ENCODE measurements at places on chromosomes 5 and 9.

- H3K27ac ChIP-seq: no peak overlapping the region
- H3K4me1 ChIP-seq: no peaks in the 10 kb centered on the region
- H3K36me3 ChIP-seq: no peaks in the 10 kb centered on the region
- DNase-seq: no peak
Measured at GRCh38 chr5:23448627-23449026, 58.8 kb upstream of the PRDM9 start.

GRCh38 chr5:109413458-109413857 lies 3.7 kb upstream of the PJA2 start:
- DNase-seq: no peak
- no peak overlapping the region for H3K4me3 ChIP-seq
- H3K27ac ChIP-seq: no peak overlapping the region
- H3K27me3 ChIP-seq: no peaks in the 10 kb centered on the region
- peaks cover 13% of the 10 kb centered on the region for H3K4me1 ChIP-seq

- H3K27ac ChIP-seq: no peak overlapping the region
- DNase-seq: no peak
- no peaks in the 10 kb centered on the region for H3K36me3 ChIP-seq
- H3K27me3 ChIP-seq: no peaks in the 10 kb centered on the region
Measured at GRCh38 chr9:75150512-75150911, 62.2 kb downstream of the OSTF1 start.

DNA sequence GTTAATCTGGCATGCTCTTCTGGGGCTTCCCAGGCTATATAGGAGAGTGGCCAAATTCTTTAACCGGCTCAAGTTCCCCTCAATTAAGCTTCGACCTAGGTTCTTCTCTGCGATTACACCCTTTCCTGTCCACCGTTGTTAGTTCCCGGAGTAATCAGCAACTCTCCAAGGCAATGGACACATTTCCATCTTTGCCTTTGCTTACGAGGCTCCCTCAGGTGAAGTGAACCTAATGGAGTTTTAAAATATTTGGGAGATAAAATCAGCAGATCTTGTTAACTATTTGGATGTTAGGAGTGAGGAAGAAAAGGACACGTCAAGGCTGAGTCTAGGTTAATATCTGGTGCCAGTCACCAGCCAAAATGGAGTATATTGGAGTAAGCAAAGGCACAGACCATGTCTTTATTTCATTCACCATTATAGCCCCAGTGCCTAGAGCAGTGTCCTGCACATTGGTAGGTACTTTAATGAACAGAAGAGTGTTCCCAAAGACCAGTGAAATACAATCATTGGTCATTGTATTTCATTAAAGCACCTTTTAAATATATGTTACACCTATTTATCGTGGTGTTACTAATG lies 515 bp downstream of the UTP15 start:
- DNase-seq: no peak
- peak overlapping the region; percentile 88 for H3K27ac ChIP-seq
- no peaks in the 10 kb centered on the region for H3K27me3 ChIP-seq
- H3K36me3 ChIP-seq: peaks cover 29% of the 10 kb centered on the region
- H3K4me1 ChIP-seq: peaks cover 27% of the 10 kb centered on the region

- H3K27ac ChIP-seq: no peak overlapping the region
- no peaks in the 10 kb centered on the region for H3K4me1 ChIP-seq
- no peaks in the 10 kb centered on the region for H3K27me3 ChIP-seq
- DNase-seq: no peak
- no peaks in the 10 kb centered on the region for H3K36me3 ChIP-seq
Measured at GRCh38 chr5:124973661-124974060, 227.2 kb upstream of the ZNF608 start.

DNA sequence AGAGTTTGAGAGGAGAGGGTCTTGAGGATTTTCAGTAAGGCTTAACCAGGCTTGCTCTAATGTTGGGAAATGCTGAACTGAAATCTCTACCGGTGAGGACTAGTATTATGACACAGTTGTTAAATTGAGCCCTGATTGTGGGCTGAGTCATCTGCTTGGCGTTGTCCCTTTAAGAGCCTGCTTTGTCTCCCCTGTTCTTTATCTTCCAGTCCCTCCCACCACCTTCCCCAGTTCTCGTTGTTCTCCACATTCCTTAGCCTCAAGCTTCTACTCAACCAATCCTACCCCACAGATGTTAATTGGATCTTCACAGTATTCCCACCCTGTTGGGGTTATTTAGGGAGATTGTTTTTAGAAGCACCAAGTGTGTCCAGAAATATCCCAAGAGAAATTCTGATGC lies 57.6 kb downstream of the ANKRD55 start:
- H3K36me3 ChIP-seq: no peaks in the 10 kb centered on the region
- H3K27me3 ChIP-seq: no peaks in the 10 kb centered on the region
- peaks cover 14% of the 10 kb centered on the region for H3K4me1 ChIP-seq
- peak overlapping the region; percentile 42 for H3K27ac ChIP-seq
- H3K4me3 ChIP-seq: no peak overlapping the region
- peak; percentile 41 for DNase-seq

DNA sequence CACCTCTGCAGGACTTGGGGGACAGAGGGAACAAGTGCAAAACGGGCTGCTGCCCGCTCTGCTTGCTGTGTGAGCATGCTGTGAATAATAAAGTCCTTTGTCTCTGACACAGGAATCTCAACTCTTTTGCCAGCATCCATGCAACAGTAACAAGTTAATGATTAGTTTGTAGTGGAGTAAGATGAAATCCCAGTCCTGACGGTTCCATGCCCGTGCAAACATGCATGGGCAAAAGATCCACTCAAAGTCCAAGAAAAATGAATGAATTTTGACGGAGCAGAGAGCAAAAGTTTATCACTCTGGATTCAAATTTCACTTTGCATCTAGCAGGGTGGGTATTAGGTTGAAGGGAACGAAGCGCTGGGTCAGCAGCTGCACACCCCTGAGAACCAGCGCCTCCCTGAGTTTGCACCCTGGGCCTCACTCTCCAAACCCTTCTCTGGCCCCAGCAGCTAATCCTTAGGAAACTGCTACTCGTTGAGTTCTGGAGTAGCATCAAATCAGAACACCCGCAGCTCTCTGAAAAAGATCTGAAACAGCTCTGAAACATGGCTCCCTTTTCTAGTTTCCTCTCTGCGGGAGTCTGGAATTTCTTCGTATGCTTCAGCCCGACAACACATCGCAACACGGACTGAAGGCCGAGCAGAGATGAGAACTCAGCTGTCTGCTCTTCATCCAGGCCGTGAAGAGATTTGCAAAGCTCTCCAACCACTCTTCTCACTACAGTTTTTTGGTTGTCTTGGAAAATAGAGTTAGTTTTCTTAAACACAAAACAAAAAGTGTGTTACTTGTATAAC lies 45.6 kb upstream of the RUFY1 start:
- no peaks in the 10 kb centered on the region for H3K4me1 ChIP-seq
- H3K27ac ChIP-seq: no peak overlapping the region
- H3K36me3 ChIP-seq: no peaks in the 10 kb centered on the region
- no peak for DNase-seq
- no peak overlapping the region for H3K4me3 ChIP-seq

- H3K27me3 ChIP-seq: no peaks in the 10 kb centered on the region
- H3K27ac ChIP-seq: no peak overlapping the region
- DNase-seq: no peak
Measured at GRCh38 chr5:178223196-178223773, 9.3 kb downstream of the PHYKPL start.

GRCh38 chr9:764105-764524 lies 77.4 kb upstream of the DMRT1 start:
- H3K4me3 ChIP-seq: no peak overlapping the region
- no peaks in the 10 kb centered on the region for H3K27me3 ChIP-seq
- H3K27ac ChIP-seq: no peak overlapping the region
- peak; percentile 56 for DNase-seq
- H3K4me1 ChIP-seq: no peaks in the 10 kb centered on the region
- no peaks in the 10 kb centered on the region for H3K36me3 ChIP-seq

- no peaks in the 10 kb centered on the region for H3K27me3 ChIP-seq
- no peaks in the 10 kb centered on the region for H3K4me1 ChIP-seq
- H3K4me3 ChIP-seq: no peak overlapping the region
- H3K36me3 ChIP-seq: no peaks in the 10 kb centered on the region
Measured at GRCh38 chr5:156182174-156182967, 144.6 kb upstream of the SGCD start.

DNA sequence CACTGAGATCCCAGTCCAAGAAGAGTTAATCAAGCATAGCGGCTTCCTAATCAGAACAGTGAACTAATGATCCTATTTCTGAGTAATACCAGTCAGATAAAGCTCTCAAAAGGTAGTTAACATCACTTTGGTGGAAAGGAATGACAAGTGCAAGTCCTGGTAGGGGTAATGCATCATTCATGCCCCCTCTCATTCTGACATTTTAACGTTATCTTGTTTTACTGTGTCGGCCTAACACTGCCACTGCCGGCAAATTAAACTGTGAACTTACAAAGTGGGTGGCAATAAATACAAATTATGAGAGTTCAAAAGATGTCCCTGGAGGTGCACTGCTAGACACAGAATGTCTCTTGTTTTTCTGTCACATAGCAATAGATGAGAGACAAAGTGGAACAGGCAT lies 131.6 kb downstream of the EBF1 start:
- H3K4me3 ChIP-seq: no peak overlapping the region
- no peak for DNase-seq
- H3K27me3 ChIP-seq: no peaks in the 10 kb centered on the region
- no peaks in the 10 kb centered on the region for H3K4me1 ChIP-seq
- H3K36me3 ChIP-seq: no peaks in the 10 kb centered on the region
- H3K27ac ChIP-seq: no peak overlapping the region

- H3K27me3 ChIP-seq: no peaks in the 10 kb centered on the region
- peak overlapping the region; percentile 30 for H3K27ac ChIP-seq
- peak; percentile 2 for DNase-seq
- H3K36me3 ChIP-seq: no peaks in the 10 kb centered on the region
Measured at GRCh38 chr5:142600611-142601358, 85.1 kb downstream of the FGF1 start.

GRCh38 chr5:21806943-21807342 lies 1046.2 kb downstream of the CDH12 start:
- H3K27ac ChIP-seq: no peak overlapping the region
- no peak for DNase-seq
- no peaks in the 10 kb centered on the region for H3K27me3 ChIP-seq
- H3K4me1 ChIP-seq: no peaks in the 10 kb centered on the region
- H3K4me3 ChIP-seq: no peak overlapping the region

GRCh38 chr9:31065691-31066090 lies 1318.8 kb upstream of the ACO1 start:
- no peaks in the 10 kb centered on the region for H3K4me1 ChIP-seq
- DNase-seq: no peak
- H3K27me3 ChIP-seq: no peaks in the 10 kb centered on the region
- H3K36me3 ChIP-seq: no peaks in the 10 kb centered on the region
- no peak overlapping the region for H3K27ac ChIP-seq
- H3K4me3 ChIP-seq: no peak overlapping the region
